ENCODE measurements at places on chromosomes 5 and 9.
A peak's percentile ranks its signal among the peaks of the same experiment; 100 is the strongest.

DNA sequence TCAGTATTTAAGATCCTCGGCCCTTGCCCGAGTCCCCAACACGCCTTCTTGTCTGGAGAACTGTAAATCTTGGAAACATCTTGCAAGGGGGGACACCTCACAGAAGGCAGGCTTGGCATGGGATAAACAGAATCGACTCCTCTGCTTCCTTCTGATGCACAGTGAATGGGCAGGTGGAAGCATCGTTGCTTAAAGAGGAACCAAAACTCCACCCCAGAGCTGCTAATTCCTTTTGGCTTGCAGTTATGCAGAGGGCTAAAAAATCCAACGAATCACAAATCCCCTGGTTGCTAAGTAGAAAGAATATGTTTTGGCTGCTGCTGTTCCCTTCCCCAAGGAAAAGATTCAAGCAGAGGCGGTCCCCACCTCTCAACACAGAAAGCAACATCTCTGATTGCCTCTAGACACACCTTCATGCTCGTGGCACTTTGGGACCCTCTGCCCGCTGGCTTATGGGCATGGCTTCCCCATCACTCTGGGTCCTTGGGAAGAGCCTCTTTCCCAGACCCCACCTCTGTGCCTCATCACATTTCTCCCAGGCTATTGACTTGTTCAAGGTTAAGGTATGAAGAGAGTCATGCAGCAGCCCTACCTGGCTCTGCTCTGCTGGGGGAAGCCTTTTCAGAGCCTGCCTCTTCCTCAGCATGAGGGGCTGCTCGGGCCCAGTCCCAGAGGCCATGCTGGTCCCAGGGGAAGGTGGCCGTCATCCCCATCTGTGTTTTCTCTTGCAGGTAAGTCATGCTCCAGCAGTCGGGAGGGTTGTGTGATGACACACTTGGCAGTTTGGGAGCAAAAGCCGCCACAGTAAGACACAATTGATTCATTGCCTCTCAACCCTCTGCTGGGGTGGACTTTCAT is 137.1 kb downstream of the KCNIP1 start:
- DNase-seq = no peak

GRCh38 chr5:164746723-164747122 is 1241.3 kb downstream of the MAT2B start:
- DNase-seq = no peak

GRCh38 chr9:18601026-18601425 is 127.1 kb downstream of the ADAMTSL1 start:
- DNase-seq = no peak

GRCh38 chr5:16579142-16579847 is 37.5 kb downstream of the RETREG1 start:
- DNase-seq = peak; percentile 43

DNA sequence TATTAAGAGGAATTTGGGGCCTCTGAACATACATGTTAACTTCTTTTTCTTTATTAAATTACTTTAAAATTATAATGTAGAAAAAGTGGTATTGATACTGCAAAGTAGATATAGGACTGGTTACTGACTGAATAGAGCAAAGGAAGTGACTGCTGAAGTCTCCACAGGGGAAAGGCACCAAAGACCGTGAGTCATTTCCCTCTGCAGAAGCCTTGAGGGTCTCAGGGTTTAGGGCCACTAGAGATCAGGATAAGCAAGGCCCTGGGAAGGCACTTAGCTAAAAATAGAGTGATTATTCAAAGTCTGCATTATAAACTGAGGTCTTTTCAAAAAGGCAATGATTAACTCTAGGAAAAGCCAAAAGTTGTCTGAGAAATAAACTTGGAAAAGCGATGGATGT is 44.7 kb upstream of the ITGA1 start:
- no peak for DNase-seq

DNA sequence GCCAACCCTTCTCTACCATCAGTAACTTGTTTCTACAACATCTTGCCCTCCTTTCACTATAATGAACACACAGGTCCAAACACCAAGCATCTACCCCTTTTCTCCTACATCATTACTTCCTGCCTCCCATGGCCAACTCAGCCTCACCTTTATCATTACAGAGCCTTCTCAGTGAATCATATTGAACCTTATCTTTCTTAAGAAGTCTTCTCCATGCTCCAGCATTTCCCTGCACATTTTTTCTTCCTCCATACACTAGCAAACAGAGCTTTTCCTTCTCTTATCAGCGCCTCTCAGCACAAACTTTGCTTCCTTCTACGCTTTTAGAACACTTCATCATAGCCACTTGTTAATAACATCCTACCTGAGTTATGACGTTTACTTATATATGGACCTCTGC is 148.2 kb downstream of the ARL15 start:
- DNase-seq = no peak

GRCh38 chr5:83099001-83099400 is 21.7 kb downstream of the XRCC4 start:
- DNase-seq = no peak

GRCh38 chr5:62606878-62607277 is 28.3 kb downstream of the LRRC70 start:
- peak; percentile 85 for DNase-seq

DNA sequence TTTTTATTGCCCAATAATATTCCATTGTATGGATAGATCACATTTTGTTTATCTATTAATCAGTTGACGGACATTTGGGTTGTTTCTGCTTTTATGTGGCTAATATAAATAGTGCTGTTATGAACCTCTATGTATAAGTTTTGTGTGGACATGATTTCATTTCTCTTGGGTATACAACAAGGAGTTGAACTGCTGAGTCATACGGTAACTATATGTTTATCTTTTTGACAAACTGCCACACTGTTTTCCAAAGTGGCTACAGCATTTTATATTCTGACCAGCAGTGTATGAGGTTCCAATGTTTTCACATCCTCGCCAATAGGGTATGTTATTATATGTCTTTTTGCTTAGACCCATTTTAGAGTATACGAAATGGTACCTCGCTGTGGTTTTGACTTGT is 264.3 kb downstream of the RFX3 start:
- DNase-seq = peak; percentile 31

GRCh38 chr5:172802567-172803176 is 31.4 kb upstream of the ERGIC1 start:
- peak; percentile 70 for DNase-seq

DNA sequence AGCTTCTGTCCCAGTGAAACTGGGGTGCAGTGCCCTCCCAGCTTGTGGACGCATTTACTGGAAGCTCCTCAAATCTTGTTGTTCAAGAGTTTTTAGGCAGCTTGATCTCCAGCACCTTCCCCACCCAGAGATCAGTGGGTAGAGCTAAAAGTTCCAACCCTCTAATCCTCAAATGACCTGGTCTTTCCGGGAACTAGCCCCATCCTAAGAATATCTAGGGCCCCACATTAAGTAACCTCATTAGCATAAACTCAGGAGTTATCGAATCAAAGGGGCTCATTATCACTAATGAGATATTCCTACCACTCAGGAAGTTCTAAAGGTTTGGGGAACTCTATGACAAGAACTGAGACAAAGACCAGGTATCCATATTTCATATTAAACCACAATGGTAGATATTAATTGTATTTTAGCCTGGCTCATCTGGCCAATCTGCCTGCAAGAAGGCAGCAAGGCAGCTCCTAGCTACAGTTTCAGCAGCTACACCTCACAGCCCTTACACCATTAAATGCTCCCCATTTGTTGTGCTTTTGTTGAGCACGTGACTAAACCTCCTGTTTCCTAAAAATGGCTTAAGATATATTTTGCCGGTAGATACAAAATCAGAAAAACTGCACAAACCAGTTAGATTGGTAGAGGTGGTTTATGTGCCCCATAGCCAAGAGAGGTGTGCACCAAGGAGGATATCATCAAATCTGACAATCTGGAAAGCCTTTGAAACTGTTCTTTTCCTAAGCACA is 24.6 kb upstream of the SLC22A5 start:
- DNase-seq = no peak

- peak; percentile 63 for DNase-seq
Measured at GRCh38 chr5:41334758-41335157, 121.4 kb upstream of the C6 start.

- DNase-seq = no peak
Measured at GRCh38 chr5:90440644-90441043, 31.1 kb upstream of the CETN3 start.

GRCh38 chr9:128983536-128983935 is 36.0 kb downstream of the NUP188 start:
- DNase-seq = no peak

- DNase-seq = peak; percentile 33
Measured at GRCh38 chr9:75147638-75148037, 59.3 kb downstream of the OSTF1 start.

DNA sequence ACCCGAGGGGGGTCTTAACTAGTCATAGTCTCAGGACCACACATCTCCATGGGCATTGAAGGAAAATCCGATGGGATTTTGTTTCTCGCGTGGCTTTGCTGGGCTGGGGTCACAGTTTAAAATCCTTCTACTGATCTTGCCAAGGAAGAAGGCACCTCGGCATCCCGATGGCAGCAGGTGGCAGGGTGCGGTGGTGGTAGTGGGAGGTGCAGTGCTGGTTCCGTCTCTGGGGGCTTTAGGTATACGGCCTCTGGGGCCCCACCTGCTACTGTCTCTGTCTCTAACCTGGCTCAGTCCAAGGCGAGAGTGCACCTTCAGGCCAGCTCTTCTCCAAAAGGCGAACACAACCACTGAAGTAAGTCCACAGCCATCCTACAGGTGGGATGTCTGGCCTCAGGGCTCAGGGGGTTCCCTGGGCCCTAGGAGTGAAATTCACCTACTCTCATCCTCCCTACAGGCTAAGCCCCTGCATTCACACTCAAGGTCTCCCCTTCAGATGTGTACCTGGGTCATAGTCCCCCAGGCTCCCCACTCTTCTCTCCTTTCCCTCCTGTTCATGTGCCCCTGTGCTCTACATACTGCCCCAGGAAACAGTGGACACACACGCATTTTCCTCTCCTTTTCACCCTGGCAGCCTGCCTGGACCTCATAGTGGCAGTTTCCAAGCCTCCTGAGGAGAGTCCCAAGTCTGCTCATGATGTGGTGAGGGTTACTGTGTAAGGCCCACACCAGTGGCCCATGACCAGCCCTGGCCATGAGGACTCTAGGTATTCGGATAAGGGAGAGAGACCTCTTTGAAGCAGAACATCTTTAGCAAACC is 736 bp upstream of the FCN2 start:
- DNase-seq = no peak

Data from cardiac muscle cell (in vitro differentiated cells and primary cell).